ENCODE measurements at places on chromosomes 2 and 18.
A peak's percentile ranks its signal among the peaks of the same experiment; 100 is the strongest.

GRCh38 chr2:240574386-240575100 lies 6.3 kb downstream of the RNPEPL1 start:
- DNase-seq = no peak

- no peak for DNase-seq
Observed at GRCh38 chr2:146927080-146927711, 917.6 kb upstream of the ACVR2A start.

GRCh38 chr2:205858881-205859441 lies 176.7 kb downstream of the NRP2 start:
- no peak for DNase-seq

DNA sequence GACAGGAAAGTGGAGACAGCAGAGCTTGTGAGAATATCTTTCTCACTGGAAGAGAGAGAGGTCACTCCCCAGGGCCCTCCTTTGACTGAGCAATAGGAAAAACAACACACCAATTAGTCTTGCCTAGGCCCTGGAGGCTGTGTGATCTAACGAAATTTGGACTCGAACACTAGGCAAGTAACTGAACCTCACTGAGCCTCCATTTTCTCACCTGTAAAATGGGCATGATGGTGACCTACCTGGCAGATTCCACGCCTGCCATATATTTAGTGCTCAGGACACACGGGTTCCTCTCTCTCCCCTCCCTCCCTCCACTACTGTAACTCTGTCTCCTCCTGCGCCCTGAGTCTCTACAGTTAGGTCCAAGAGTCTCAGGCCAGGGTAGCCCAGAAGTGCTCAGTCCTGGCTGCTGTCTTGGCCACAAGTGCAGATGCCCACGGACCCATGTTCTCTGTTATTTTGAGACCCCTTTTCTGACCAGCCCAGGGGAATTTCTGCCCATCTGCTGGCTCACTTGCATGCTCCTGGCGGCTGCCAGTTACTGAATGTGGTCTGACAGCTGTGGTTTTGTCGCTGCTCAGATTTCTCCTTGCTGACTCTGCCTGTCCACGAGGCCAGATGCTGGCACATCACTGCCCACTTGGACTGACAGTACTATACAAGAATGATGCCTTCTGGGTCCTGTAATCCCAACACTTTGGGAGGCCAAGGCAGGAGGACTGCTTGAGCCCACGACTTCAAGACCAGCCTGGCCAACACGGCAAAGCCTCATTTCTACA lies 9.6 kb upstream of the GIGYF2 start:
- no peak for DNase-seq

GRCh38 chr2:138421971-138422335 lies 79.6 kb upstream of the SPOPL start:
- DNase-seq = no peak

- no peak for DNase-seq
Observed at GRCh38 chr2:9230881-9231280, 24.3 kb downstream of the ASAP2 start.

DNA sequence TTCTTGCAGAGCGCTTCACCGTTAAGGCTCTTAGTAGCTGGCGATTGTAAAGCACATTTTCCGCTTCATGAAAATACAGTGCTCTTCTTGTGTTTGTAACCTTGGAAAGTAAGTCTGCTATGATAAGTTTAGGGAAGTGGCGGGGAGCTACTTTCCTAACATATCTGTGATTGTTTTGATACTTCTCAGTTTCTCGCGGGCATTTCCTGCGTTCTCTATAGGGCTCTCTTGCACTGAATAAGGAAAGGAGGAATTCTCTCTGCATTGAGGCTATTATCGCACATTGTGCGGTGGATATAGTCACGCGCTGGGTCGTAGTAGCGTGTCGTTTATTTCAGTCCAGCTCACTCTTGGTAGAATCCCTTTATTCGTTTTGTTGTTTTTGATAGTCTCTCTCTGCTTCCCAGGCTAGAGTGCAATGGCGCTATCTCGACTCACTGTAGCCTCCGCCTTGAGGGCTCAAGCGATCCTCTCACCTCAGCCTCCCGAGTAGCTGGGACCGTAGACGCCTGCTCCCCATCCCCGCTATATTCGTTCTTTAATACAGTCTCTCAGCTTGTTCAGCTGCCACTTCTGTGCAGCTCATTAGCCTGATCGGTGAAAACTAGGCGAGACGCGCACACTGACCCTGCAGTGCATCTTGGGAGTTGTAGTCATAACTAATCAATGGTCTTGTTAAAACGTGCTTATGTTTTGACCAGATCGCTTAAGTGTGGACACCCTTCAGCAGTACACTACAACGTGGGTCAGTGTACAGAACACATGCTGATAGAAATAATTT lies 1.0 kb upstream of the PPP4R3B start:
- peak; percentile 10 for DNase-seq

GRCh38 chr2:106745468-106745867 lies 140.5 kb downstream of the ST6GAL2 start:
- no peak for DNase-seq

DNA sequence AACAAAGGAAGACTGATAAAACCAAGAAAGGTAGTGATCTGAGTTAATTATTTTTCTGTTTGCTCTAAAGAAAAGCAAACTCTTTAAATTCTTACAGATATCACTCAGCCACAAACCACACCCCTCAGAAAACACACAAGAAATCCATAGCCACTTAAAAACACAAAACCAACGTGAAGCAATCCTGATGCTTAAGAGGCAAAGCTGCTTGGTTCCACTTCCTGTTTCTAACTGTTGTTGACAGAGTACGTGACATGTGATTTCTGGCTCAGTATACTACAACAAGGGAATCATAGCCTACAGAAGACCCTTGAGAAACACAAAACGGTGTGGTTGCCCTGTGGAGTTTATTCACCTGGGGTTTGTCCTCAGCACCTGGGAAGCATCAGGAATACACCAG lies 240.9 kb upstream of the APCDD1 start:
- DNase-seq = no peak

GRCh38 chr2:109129921-109130722 lies 1.1 kb downstream of the SH3RF3 start:
- DNase-seq = no peak

DNA sequence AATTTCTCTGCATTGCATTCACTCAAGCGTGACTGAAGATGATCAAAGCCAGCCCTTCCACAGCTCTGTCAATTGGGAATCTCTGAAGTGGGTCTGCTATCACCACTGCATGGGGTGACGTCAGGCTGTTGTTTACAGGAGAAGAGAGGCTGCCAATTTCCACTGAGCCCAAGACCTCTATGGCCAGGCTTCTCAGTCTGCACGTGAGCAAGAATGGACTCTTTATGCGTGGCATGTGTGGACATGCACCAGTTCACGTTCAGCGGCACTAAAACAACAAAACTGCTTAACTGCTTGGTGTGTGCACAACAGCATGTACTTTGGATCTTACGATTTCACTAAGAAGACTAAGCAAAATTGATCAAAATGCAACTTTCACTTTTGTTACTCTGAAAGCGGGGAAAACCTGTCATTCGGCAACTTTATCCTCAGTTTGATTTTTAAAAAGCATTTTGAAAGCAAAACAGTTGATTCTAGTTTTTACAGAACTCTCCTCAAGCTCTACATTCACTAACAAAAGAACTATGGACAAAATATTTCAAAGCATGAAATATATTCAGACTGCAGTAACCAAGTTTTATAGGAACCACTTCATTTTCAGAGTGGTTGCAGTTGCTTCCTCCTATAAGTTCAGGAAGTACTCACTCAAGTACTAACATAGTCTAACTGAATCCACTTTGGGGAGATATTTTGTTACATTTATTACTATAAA lies 77.0 kb upstream of the SERTAD2 start:
- peak; percentile 10 for DNase-seq

- no peak for DNase-seq
Observed at GRCh38 chr18:54280220-54280569, 10.9 kb downstream of the POLI start.

Data from NK-92 treated with Interleukin-12 subunit alpha and Interleukin-12 subunit beta, amount 100 ng/mL, for 24 hours (cell line).